ENCODE measurements at places on chromosomes 16 and 17.

DNA sequence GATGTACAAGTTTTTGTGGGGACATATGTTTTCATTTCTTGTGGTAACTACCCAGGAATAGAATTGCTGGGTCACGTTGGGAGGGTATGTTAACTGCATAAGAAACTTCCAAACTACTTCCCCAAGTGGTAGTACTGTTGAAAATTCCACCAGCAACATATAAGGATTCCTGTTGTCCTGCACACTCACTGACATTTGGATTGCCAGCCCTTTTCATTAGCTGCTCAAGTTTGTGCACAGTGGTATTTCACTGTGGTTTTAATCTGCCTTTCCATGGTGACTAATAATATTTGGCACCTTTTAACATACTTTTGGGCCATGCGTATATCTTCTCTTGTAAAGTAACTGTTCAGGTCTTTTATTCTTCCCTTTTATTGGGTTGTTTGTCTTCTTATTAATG, 103.3 kb downstream of the GNAO1 start:
- DNase-seq = no peak

DNA sequence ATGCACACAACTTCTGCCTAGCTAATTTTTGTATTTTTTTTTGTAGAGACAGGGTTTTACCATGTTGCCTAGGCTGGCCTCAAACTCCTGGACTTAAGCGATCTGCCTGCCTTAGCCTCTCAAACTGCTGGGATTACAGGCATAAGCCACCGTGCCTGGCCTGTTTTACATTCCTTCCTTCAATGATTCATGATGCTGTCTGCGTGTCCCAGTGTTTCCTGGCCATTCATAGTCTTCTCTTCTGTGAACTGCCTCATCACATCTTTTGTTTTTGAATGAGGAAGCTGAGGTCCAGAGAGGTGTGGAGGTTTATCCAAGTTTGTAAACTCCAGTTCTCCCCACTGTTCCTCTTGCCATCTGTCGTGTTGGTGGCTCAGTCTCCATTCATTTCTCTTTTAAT, 64.5 kb upstream of the MED9 start:
- DNase-seq = no peak

DNA sequence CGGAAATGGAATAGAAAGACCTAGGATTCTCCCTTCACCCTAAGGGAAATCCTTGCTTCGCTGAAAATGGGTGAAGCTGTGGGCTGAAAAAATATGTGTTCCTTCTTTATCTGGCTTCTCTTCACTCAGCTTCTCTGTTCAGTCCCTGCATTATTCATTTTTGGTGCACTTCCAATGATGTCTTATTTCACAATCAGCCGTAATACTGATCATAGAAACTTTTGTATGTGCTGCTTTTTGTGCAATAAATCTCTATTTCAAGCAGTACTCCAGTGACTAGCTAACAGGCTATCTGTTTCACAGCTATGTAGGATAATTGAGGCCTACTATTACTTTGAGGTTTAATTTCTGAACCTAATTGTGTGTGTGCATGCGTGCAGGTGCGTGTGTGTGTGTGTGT, 144.6 kb downstream of the FOXL1 start:
- DNase-seq = no peak

DNA sequence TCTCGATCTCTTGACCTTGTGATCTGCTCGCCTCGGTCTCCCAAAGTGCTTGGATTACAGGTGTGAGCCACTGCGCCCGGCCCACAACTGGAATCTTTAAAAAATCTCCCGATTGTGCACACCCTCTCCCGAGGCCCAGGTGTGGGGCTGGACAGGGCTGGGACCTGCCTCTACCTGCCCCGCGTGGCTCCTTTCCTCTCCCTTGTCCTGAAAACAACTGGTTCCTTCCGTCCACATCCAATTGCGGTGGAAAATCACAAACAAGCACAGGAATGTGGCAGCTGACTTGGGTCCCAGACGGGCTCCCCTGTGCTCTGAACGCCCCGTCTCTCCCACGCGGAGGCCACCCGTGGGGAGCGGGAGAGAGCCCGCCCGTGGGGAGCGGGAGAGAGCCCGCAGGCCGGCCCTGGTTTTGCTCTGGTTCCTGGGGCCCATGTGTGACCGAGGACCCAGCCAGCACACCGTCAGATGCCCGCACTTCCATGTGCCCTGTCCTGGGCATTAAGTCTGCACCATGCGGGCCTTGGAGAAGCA, 3.0 kb upstream of the TMEM204 start:
- DNase-seq = no peak

GRCh38 chr16:47880653-47881052, 275.1 kb downstream of the ABCC12 start:
- DNase-seq = no peak

DNA sequence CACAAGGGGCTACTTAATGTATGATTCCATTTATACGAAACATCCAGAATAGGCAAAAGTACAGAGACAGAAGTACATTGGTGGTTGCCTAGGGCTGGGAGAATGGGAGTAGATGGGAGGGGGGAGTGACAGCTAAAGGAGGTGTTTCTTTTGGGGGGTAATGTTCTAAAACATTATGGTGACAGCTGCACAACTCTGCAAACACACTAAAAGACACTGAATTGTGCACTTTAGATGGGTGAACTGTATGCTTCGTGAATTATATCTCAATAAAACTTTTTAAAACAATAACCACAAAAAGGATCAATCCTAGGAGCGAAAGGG, 661 bp downstream of the LYRM9 start:
- DNase-seq = no peak

- no peak for DNase-seq
Observed at GRCh38 chr16:16095646-16096045, 127.6 kb downstream of the ABCC6 start.

DNA sequence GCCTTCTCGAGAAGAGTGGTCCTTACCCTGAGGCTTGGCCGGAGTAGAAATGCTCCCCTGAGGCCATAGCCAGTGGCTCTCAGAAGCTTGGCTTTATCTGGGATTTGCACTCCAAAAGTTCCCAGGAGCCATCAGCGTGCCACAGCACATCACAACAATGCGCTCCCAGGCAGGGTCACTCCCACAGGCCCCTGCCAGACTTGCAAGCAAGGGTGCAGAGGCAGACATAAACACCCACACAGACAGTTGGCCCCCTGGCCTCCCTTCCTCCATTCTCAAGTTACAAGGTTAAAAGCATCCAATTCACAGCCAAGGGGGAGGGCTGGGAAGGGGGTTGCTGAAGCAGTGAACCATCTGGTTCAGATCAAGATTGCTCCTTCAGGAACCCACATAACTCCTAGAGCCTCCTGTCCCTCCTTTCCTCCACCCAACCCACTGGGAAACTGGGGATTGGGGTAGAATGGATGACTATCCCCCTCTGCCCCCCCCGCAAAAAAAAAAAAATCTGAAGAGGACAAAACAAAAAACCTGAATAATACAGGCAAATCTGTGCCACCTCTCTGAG, 1.8 kb downstream of the ST3GAL2 start:
- DNase-seq = no peak

GRCh38 chr16:19542138-19542821, 13.2 kb upstream of the VPS35L start:
- no peak for DNase-seq

GRCh38 chr16:31077024-31077423, 2.8 kb downstream of the ZNF646 start:
- no peak for DNase-seq

DNA sequence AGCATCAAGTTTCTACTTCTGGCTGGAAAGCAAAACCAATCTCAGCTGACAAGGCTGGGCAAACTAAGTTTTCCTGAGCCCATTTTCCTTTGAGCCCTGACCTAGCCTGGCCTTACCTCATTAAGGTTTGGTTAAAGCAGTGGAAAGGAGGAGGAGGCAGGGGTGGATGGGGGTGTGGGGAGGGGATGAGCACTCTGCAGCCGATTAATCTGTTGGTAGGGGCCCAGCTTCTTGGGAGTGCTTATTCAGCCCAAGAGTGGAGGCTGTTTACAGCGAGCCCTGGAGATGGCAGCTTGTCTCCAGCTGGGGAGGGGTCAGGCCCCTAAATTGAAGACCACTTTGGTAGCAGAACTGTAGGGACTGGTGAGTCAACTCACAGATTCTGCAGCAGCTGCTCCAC, 12.0 kb downstream of the SMCR8 start:
- DNase-seq = no peak

- no peak for DNase-seq
Observed at GRCh38 chr17:75614006-75614405, 19.2 kb upstream of the SMIM5 start.

DNA sequence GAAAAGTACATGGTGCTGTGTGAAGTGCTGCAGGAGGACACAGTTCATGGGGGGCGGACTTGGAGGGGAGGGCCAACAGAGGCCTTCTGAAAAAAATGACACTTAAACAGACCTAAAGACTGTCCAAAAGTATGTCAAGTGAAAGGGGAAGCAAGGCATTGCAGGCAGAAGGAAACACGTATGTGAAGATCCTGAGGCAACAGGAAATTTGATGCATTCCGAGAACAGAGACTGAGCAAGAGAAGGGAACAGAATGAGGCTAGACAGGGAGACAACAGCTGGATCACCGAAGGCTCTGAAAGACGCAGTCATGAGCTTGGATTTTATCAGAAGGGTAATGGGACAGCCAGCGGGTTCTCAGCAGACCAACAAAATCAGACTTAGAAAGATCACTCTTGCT, 1.1 kb downstream of the IFT20 start:
- DNase-seq = no peak

DNA sequence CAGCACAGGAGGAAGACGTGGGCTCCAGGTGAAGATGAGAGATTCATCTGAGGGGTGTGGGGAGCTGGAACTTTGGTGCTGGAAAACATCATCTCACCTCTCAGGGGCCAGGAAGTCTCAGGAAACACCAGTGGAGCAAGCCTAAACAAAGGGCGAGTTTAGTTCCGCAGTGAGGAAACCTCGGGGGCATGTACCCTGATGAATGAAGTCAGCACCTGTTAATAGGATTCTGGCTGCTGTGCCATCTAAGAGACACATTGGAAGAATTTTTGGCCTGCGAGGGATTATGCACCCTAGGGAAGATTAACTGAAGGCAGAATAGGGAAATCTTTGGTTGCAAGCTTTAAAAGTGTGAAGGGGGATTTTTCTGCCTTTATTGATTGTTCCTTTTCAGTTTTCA, 94.7 kb upstream of the CACNG5 start:
- DNase-seq = no peak

DNA sequence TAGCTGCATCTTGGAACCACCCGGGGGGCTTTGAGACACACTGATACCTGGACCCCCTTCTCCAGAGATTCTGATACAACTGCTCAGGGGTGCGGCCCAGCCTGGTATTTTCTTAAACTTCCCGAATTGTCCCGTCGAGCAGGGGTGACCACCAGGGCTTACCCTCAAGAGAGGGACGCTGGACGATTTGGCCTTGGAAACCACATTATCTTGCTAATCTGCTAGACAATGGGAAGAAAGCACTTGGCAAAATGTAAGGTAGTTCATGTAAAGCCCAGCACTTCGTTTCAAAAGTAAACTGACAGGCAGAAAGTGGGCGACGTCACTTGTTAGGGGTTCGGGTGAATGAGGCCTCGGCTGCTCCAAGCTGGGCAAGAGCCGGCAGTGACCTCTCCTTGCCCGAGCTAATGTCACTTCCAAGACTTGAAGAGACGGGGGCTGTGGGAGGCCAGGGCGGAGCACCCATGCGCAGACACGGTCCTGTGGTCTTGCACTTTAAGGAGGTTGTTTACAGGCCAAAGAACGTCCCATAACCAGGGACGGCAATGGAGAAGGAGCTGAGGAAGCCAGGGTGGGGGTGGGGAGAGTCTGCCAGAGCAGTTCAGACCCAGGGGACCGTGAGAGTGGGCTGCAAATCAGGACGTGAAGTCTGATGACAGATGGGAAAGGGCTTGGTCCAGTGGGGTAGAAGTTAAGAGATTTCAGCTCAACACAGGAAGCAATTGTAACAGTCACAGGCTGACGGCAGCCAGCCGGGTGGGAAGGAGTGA, 152.7 kb upstream of the GSE1 start:
- DNase-seq = no peak

DNA sequence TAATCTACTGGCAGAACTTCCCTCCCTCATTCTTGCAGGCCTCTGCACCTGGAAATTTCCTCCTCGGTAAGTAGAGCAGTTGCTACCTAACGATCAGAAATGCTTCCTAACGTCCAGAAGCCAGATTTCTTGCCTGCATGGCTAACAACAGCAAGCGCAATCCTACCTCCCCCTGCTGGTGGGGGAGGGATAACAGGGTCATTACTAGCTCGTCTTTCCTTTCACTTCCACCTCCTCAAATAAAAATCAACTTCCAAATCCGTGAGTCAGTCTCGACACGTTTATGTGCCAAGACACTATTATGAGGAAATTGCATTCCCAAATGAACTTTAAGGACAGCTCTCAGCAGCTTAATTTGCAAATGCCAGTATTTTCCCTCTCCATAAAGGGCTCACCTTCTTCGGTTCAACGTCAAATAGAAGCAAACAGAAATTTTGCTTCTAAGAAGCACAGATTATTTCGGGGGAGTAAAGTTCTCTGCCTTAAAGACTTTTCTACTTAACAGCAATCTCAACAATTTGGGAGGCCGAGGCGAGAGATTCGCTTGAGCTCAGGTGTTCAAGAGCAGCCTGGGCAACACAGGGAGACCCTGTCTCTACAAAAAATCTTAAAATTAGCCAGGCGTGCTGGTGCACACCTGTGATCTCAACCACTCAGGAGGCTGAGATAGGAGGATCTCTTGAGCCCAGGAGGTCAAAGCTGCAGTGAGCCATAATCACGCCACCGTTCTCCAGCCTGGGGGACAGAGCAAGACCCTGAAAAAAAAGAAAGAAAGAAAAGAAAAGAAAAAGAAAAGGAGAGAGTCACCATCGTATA, 188.6 kb upstream of the PSMD7 start:
- no peak for DNase-seq

- DNase-seq = peak; percentile 64
Observed at GRCh38 chr17:31580706-31581490, 189.4 kb downstream of the RAB11FIP4 start.

- DNase-seq = no peak
Observed at GRCh38 chr16:13803974-13804373, 116.0 kb upstream of the ERCC4 start.

GRCh38 chr16:4138713-4139112, 22.5 kb upstream of the ADCY9 start:
- DNase-seq = no peak

- no peak for DNase-seq
Observed at GRCh38 chr17:79812353-79813258, 15.7 kb upstream of the CBX8 start.

DNA sequence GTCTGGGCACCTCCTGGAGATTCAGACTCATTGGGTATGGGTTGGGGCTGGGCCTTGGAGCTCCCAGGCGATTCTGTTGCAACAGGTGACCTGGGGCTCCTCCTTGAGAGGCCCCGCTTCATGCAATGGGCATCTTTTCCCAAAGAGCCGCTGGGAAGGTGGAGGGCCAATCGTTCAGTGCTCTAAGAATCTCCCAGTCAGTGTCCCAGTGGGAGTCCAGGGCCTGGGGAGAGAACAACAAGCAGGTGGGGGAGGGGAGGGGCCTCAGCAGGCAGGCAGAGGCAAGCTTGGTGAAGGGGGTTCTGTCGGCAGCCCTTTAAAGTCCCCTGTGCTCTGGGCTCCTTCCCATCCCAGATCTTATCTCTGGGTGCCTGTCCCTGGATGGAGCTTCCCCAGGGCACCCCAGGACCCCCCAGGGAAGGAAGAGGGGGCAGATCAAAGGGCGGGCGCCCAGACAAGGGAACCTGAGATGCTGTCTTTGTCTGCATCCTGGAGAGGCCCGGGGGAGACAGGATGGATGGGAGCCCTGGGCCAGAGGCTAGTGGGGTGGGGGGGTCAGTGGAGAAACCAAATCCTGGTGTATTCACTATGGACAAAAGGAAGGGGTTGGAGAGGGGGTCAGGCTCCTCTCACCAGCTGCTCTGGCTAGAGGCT, 30.5 kb upstream of the NXPH3 start:
- DNase-seq = no peak

GRCh38 chr17:33725675-33726271, 432.7 kb upstream of the ASIC2 start:
- no peak for DNase-seq

All from thoracic aorta (tissue), 2 donors.